ENCODE measurements at places on chromosomes 16 and 17. TPM values are rescaled to one million over a fixed set of nuclear protein-coding genes. Genes with fewer than 3 reads are reported as not detected.

Gene SLC39A11
- 18.6 TPM for polyA plus RNA-seq

Gene KIAA0513
- 3.3 TPM for polyA plus RNA-seq

Gene OR1A1
- polyA plus RNA-seq: not detected

Gene GRIN2A
- polyA plus RNA-seq: 3.8 TPM

Gene PRR35
- polyA plus RNA-seq: not detected

Gene NEUROD2
- polyA plus RNA-seq: not detected

Gene CD300H
- not detected for polyA plus RNA-seq

Gene DNAJA3
- 123 TPM for polyA plus RNA-seq

Gene PPP1R27
- 0.70 TPM for polyA plus RNA-seq

Gene PRKCB
- polyA plus RNA-seq: 20.1 TPM

Gene SLC6A2
- not detected for polyA plus RNA-seq

Gene MTHFSD
- polyA plus RNA-seq: 20.2 TPM

Gene TMC5
- polyA plus RNA-seq: not detected

Gene HOXB7
- polyA plus RNA-seq: 3.2 TPM
